ENCODE measurements at places on chromosomes 5 and 9.
A peak's percentile ranks its signal among the peaks of the same experiment; 100 is the strongest.

DNA sequence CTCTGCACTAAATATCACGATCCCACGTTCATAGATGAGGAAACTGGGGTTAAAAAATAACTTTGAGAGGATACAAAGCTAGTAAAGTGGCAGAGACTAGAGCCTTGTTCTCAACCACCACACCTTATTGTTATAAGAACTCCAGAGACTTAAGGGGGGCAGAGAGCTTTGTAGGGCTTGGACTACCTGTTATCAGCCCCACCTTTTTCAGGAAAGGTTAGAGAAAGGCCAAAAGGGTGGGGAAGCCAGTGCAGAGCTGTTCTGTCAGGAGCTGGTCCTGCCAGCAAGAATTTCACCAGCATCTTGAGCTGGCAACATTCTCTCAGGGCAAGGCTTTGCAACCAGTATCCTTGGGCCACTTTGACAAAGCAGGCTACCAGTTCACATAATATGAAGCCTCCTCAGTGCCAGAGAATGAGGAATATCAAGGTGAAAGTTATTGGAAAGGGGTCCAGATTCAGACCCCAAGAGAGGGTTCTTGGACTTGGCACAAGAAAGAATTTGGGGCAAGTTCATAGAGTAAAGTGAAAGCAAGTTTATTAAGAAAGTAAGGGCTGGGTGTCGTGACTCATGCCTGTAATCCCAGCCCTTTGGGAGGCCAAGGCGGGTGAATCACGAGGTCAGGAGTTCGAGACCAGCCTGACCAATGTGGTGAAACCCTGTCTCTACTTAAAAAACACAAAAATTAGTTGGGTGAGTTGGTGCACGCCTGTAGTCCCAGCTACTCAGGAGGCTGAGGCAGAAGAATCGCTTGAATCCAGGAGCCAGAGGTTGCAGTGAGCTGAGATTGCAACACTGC lies 66.2 kb upstream of the CLINT1 start:
- no peak for DNase-seq

- DNase-seq: no peak
Observed at GRCh38 chr9:77502568-77502967, 145.6 kb downstream of the GNA14 start.

- DNase-seq: peak; percentile 57
Observed at GRCh38 chr9:127943731-127944144, 6.1 kb upstream of the DPM2 start.

DNA sequence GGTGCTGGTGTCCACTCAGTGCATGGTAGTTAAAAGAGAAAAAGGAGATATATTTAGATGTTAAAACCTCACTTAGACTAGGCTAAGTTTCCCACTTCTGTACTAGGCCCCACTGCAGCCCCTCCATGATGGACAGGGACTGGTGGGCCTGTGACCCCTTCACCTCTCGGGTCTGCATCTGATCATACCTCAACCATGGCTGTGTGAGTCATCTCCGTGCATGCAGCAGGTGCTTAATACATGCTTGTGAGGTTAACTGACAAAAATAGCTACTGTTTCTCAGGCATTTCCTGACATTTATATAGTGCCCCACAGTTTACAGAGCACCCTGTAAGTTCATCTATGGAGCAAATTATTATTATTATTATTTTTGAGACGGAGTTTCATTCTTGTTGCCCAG lies 8.4 kb upstream of the URM1 start:
- DNase-seq: no peak

- peak; percentile 45 for DNase-seq
Observed at GRCh38 chr5:102681403-102681983, 73.6 kb upstream of the PAM start.

GRCh38 chr9:129483415-129484351 lies 137.2 kb downstream of the C9orf50 start:
- DNase-seq: no peak

DNA sequence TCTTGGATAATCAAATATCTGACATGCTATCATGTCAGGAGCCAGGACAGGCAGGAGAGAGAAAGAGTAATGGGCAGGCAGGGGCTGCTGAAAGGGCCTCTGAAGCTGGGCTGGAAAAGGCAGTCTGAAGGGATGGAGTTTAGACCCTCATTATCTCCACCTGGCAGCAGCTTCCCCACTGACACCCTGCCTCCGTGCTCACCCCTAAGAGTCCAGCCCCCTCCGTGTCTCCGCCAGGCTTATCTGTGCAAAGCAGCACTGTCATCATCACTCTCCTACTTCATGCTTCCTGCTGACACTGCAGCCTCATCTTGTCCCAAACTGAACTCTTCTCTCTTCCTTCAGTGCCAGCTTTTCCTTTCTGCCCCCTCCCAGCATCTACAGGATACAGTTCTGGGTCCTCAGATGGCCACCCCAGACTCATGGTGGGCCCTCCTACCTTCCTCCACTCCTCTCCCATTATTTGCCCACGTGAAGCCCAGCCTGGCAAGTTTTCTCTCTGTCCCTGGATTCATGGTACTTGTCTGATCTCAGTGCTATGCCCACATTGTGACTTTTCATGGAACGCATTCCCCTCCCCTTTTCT lies 70.9 kb upstream of the KLF9 start:
- DNase-seq: no peak

GRCh38 chr5:129836321-129836720 lies 67.9 kb upstream of the CHSY3 start:
- DNase-seq: no peak

GRCh38 chr9:127175764-127176163 lies 53.3 kb upstream of the ANGPTL2 start:
- DNase-seq: no peak

DNA sequence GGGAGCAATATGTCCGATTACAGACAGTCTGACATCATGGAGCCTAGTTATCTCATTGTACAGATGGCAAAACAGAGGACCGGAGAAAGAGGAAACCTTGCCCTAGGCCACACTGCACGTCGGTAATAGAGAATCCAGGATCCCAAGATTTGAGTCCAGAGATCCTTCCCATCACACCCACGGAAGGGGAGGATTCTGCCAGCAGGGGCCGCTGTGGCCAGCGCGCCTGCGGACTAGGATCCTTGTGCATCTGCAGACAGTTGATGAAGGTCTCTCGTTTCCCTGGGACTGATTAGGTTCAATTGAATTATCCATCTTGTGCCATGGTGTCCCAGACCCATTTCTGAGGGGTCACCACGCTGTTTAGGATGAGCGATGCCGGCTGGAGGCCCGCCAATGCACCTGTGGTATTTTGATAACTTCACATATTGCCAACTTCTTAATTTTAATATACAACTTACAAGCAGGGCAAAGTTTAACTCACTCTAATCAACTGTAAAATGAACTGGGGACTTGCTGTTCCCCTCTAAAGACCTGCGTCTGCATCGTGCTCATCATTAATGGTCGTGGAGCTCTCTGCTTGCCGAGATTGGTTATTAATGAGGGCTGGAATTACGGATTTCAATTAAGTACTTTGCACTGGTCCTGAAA lies 592.7 kb upstream of the BRINP1 start:
- DNase-seq: no peak

DNA sequence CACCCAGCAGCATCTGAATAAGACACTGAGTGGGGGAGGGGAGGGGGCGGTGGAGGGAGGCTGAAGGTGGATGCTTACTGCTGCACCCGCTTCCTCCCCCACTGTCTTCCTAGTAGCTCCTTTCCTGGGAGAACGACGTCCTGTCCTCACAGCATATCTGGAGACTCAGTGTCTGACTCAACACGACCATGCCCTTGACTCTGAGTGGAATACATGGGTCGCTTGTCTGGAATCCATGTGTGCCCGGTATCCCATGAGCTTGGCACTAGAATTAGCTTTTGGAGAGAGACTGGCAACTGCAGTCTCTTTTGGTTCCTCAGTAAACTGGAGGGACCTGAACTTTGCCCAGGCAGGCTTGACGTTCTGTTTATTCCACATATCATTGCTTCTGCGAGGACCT lies 125.4 kb upstream of the FAM120A start:
- DNase-seq: no peak

DNA sequence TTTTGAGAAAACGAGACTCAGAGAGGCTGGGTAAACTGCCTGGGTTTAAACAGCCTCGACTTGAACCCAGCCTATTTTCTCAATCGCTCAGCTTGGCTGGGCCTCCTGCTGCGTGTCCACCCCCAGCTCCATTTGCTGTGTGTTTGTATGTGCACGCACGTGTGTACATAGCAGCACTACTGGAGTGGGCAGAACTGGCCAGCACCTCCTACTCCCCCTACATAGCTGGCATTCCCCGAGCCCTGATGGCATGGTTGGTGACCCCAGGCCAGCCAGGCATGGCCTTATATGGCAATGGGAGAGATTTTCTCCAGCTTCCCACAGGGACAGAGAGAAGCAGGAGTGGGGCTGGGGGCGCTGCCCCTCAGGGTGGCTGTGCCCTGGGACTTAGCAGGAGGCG lies 4.1 kb downstream of the AIF1L start:
- no peak for DNase-seq

- no peak for DNase-seq
Observed at GRCh38 chr9:96089452-96090085, 212.4 kb downstream of the HSD17B3 start.

GRCh38 chr9:90813046-90813445 lies 11.4 kb downstream of the SYK start:
- DNase-seq: no peak

DNA sequence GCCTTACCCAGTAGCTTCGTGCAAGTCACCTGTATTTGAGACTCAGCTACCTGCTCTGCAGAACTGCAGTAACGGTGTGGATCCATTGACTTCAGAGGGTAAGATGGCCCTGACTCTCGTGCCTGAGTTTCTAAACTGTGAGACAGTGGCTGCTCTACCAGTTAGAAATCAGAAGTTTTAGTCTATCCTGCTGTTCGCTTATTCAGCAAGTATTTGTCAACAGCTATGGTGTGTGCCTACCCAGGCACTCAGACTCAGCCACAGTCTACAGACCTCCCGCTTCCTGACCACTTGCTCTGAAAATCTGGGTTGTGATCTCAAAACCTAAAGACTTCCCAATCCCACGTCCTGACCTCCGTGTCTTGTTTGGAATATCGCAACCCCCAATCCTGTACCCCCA lies 13.5 kb downstream of the AQP3 start:
- DNase-seq: no peak

DNA sequence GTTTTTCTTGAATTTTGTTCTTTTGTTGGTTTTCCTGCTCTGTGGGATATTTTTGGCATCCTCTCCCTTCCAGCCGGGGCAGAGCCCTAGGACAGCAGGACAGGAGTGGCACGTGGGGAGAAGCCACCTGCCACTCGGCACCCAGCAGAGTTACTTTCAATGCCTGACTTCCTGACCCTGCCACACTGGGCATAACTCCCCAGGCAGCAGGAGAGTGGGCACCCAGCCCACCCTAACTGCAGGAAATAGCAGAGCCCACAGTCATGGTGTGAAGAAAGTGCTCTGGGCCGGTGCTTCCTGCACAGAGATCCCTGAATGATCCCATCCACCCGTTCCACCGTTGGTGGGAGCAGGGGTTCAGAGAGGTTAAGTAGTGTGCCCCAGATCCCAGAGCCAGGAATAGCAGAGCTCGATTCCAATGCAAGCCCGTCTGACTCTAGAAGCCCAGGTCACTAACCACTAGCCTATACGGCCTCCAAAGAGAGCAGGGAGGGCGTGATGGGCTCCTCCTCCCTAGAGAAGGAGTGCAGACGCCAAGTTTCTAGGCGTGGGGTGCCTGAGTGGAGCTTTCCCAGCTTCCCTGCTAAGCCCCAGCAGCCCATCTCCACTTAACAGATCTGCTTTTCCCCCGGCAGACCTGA lies 8.1 kb upstream of the NUP214 start:
- DNase-seq: no peak

GRCh38 chr5:71955723-71956122 lies 151.6 kb upstream of the MAP1B start:
- DNase-seq: no peak

- DNase-seq: no peak
Observed at GRCh38 chr9:77600810-77601209, 47.3 kb downstream of the GNA14 start.

- no peak for DNase-seq
Observed at GRCh38 chr5:141701360-141702119, 19.5 kb upstream of the ARAP3 start.

GRCh38 chr5:119405419-119405818 lies 46.9 kb upstream of the HSD17B4 start:
- no peak for DNase-seq

- DNase-seq: no peak
Observed at GRCh38 chr9:18366184-18366583, 107.8 kb upstream of the ADAMTSL1 start.

DNA sequence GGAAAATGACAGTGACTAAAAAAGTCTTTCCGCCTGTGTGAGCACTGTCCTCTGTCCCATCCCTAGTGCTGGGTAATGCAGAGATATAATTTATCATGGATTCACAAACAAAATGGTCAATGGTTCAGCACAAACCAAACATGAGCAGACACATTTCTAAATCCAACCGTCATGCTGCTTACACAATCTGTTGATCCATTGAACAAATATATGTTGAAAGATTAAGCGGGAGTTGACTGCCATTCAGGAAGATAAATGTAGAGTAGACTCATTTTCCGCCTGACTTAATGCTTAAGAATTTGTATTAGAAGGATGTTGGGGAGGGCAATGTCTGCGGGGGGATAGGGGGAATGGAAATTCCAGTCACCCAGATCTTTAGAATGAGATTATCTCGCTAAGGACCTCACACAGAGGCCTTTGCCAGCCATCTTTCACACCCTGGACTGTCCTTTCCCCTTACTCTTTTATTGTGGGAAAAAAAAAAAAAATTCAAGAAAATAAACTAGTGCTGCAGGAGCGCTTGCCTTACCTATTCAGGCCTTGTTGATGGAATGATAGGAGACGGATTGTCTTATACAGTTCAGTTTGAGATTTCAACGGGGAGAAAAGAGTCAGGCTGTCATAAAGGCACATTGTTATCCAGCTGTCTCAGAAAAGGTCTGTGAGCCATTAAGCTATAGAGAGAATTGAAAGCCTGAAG lies 153.7 kb downstream of the TLE1 start:
- DNase-seq: no peak

DNA sequence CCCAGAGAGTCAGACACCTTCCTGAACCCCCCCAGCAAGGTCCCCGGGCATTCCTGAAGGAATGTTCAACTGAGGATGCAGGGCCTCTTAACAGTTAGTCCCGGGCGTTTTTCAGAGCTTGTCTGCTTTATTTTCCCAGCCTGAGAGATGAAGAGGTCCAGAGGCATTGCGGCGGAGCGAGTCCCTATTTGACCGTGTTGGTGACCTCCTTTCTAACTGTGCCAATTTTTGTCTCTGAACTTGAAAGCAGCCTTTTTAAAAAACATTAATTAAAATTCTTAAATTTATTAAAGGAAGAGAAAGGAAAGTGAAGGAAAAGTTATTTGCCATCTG lies 433 bp upstream of the PTAR1 start:
- DNase-seq: peak; percentile 44

- DNase-seq: no peak
Observed at GRCh38 chr5:155952486-155953089, 374.4 kb upstream of the SGCD start.

GRCh38 chr5:126777257-126777974 lies 480 bp downstream of the LMNB1 start:
- DNase-seq: peak; percentile 23

DNA sequence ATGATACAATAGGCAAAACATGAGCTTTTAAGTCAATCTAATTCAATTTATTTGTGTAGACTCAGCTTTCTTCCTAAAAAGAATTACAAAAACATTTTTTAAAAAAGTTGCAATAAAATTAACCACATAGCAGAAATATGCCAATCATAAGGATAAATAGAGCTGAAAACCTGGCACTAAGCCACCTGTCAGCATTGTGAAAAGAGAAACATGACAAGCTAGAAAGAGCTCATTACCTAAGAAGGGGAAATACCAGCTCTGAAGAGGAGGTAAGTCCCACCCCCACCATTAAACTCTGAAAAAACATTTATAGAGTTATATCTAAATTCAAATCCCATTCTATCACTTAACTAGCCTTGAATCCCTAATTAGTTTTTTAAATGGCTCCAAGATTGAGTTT lies 372.9 kb downstream of the OSTF1 start:
- DNase-seq: no peak
